Large intestine (tissue), 12 donors: ENCODE measurements at places on chromosomes 2 and 18.

GRCh38 chr2:216693414-216694080 is 1.8 kb downstream of the IGFBP5 start:
- no peak for DNase-seq

- no peak for DNase-seq
Observed at GRCh38 chr2:169038338-169038757, 7.2 kb upstream of the ABCB11 start.

DNA sequence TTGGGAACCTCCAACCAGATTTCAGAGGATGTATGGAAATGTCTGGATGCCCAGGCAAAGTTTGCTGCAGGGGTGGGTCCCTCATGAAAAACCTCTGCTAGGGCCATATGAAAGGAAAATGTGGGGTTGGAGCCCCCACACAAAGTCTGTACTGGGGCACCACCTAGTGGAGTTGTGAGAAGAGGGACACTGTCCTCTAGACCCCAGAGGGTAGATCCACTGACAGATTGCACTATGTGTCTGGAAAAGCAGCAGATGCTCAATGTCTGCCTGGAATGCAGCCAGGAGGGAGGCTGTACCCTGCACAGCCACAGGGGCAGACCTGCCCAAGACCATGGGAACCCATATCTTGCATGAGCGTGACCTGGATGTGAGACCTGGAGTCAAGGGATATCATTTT is 573.7 kb upstream of the NXPH2 start:
- no peak for DNase-seq

DNA sequence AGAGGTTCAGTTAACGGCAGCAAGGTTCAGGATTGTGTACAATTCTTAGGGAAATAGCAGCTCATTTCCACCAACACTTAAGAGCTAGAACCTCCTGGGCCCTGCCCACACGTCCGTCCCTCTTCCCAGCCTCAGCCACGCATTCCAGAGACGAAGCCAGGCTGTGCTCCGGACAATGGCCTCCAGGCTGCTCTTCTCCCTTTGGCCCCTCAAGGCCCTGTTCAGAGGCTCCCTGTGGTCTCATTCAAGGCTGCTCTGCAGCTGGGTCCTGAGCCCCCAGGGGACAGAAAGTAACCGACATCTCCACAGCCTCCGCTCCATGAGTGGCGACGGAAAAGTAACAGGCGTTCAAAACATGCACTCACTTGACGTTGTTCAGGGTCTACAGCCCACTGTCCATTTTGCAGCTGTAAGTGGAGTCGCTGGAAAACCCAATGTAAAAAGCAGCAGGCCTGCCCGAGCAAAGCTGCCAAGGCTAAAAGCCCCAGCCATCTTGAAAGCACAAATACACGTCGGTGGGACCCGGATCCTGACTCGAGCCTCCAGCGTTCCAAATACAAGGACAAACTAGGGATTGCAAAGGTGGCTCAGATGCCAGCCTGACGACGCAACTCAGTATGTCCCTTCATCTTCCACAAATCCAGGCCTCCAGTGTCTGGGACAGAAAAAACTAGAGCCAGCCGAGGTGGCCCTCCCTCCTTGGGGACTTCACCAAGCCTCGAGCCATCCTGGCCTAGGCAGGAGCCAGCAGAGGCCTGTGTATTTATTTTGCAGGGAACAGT is 76.9 kb downstream of the NDUFA10 start:
- no peak for DNase-seq

DNA sequence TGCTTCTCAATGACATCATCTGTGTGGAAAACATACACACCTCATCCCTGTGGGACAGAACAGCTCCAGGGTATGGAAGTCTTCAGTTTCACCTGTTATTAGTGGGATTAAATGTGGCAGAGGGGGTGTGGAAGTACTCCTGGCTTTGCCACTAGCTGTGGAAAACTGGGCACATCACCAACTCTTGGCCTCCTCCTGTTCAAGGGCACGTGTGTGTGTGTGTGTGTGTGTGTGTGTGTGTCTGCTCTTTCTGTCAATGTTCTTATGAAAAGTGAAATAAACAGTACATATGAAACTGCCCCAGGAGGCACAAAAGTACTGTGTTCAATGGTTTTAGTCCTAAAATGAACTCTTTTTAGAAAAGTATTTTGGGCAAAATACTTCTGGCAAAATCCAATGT is 65.9 kb downstream of the MTHFD2 start:
- DNase-seq: no peak

DNA sequence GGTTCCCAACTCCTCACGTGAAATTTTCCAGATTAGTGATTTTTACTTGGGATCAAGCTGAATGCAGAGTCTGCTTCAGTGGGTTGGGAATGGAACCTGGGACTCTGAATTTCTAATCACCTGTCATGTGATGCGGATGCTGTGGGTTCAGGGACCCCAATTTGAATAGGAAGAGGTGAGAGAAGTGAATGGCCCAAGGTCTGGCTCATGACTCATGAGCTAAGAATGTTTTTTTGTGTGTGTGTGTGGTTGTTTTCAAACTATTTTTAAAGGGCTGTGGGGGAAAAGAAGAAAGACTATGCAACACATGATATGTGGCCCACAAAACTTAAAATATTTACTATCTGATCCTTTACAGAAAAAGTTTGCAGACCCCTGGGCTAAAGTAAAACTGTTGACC is 108.5 kb upstream of the CYRIA start:
- no peak for DNase-seq

- no peak for DNase-seq
Observed at GRCh38 chr2:206418968-206419367, 24.4 kb upstream of the ADAM23 start.

DNA sequence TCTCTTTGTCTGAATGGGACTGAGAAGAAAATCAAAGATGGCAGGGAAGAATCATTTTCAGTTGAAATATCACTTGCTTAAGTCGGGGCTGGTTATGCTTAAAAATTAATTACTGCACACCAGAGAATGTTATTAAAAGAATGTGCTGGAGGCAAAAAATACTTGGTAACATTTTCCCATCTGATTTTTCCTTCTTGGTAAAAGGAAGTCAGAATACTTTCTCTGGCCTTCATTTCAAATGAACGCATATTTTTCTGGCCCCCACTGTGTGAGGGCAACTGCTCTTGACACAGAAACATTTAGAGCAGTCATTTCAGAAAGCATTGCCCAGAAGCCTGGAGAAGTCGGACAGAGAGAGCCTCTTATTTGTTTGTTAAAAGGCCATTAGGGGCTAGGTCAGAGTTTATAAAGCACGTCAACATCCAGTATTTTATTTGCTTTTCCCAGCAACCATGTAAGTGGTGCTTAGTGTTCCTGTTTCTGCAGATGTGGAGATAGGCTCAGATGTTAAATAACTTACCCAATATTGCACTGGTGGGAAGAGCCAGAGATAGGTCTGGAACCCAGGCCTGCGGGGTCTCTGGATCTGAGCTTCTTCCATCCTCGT is 32.9 kb upstream of the LYPD6B start:
- DNase-seq: no peak

DNA sequence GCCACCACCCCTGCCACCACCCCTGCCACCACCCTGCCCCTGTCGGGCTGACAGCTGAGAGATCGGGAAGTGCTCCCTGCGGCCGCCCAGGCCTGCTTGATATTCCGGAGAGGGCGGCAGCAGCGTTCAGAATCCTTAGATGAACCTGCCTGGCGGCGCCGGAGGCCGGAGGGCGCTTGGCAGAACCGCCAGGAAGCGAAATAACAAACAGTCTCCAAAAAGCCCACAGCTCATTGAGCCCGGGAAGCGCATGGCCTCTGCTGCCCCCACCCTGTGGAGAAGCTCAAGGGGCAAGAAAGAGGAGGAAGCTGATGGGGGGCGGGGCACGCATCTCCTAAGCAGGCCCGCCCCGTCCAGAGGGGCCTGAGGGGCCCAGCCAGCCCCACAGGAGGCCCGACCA is 92.2 kb upstream of the MBOAT2 start:
- DNase-seq: no peak
